Activated CD4-positive, alpha-beta T cell treated with anti-CD3 and anti-CD28 coated beads, Interleukin-2, amount 50 U/mL, for 24 hours (primary cell): ENCODE measurements at places on chromosomes 2 and 18.
A peak's percentile ranks its signal among the peaks of the same experiment; 100 is the strongest.

- no peak for DNase-seq
Observed at GRCh38 chr2:147554521-147555107, 290.2 kb upstream of the ACVR2A start.

DNA sequence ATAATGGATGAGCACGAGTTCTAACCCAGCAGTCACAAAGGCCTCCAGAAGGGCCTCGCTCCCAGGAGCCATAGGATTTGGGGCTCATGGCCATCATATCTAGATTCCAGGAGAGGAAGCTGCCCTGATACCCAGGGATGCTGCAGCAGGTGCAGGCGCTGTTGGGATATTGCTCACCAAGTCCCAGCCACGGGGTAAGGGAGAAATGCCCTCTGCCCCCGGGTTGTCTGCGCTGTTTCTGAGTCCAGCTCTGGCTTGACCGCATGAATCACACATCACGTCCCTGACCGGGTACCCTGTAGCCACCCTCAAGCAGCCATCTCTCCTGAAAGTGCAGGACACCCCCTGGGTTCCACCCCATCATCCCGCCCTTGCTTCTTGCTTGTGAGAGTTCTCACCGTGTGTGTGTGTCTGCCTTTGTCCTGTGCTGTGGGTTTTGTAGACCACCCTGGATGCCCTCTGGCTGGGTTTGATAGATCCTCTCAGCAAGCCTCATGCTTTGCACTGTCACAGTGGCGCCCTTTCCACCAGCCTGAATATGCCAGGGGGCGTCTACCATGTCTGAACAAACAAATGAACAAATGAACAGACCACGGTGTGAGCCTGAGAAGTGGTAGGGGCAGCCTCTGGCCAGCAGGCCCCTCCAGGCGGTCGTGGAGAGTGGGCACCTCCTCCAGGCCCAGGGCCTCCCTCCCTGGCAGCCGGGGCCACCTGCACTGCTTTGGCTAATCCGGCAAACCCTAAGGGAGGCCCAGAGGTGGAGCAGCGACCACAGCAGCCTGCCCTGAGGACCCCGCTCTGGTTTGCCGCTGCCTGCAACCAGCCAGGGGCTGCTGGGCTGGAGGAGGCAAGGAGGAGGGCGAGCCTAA, 32.1 kb downstream of the ADRA2B start:
- DNase-seq: no peak

- DNase-seq: no peak
Observed at GRCh38 chr2:26290001-26290400, 45.3 kb downstream of the HADHB start.

DNA sequence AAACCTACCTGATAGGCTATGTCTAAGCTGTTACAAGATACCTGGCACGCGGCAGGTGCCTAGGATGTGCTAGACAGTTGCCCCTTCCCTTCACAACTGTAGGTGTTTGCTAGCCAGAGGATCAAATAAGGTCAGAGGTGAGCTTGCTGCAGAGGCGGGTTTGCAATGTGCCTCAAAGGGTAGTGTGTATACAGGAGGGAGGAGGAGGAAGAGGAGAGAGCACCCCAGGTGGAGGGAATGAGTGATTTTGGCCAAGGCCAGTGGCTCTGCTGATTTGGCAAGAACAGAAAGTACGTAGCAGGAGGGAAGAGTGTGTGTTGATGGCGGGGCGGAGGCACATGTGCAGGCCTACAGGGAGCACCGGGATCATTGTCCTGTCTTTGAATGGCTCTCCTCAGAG, 236.5 kb downstream of the HAUS1 start:
- DNase-seq: no peak

GRCh38 chr2:204425821-204426220, 119.5 kb upstream of the PARD3B start:
- no peak for DNase-seq

DNA sequence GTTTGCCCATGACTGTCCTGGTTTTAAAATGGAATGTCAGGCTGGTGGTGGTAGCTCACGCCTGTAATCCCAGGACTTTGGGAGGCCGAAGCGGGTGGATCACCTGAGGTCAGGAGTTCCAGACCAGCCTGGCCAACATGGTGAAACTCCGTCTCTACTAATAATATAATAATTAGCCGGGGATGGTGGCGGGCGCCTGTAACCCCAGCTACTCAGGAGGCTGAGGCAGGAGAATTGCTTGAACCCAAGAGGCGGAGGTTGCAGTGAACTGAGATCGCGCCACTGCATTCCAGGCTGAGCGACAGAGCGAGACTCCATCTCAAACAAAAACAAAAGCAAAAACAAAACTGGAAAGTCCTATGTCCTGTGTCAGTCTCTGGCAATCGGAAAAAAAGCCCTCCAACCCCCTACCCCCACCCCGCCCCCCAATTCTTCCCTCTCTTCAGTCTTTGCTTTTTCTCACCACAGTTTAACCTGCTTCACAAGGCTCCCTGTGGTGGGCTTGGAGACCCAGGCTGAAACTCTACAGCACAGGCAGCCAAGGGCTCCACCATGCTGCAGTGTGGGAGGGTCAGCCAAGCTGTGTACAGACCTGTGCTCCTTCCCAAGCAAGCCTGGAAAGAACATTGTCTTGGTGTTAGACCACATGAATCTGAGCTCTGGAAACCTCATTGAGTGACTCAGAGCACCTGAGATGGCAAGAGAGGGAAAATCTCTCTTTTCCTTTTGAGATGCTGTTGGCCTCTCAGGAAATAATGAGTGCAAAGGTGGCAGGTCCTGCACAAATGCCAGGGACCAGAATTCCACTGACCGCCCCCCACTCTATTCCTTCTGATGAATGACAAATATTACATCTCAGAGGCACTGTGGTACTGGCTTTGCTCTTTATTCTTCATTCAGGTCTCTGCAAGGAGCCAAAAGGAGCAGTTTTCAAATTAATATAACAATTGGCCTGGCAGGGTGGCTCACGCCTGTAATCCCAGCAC, 16.7 kb downstream of the MYCN start:
- no peak for DNase-seq

DNA sequence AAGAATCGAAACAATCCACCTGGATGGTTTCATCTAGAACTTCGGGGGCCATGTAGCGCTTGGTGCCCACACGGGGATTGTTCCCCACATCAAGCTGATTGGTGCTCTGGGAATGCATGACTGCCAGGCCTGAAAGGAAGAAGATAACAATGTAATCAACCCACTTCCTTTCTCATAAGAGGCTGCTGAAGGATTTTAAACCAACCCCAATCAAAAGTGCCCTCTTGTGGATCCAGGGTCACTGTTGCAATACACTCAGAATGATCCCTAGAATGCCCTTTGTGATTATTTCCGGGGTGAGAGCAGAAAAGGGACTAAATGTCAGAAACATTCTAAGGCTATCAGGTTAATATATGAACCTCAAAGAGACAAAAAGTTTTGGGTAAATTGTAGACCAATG, 115.2 kb downstream of the ACVR1 start:
- DNase-seq: no peak

DNA sequence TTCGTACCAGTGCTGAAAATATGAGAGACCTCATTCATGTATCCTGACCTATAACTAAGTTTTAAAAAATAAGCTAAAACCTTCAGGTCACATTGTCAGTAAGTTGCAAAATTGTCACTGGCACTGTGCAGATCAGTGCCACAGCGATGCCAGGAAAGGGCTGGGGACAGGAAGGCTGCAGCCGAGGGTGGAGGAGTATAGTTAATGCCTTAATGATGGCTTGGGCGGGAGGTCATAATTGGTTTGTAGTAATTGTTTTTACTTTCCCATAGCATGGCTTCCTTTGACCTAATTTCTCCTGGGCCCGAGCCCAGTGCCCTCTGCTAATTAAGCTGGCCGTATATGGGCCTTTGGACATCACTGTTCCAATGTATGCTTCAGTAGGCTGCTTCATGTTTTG, 47.2 kb upstream of the RAB12 start:
- no peak for DNase-seq

GRCh38 chr2:42789751-42790150, 2.6 kb downstream of the HAAO start:
- DNase-seq: no peak

DNA sequence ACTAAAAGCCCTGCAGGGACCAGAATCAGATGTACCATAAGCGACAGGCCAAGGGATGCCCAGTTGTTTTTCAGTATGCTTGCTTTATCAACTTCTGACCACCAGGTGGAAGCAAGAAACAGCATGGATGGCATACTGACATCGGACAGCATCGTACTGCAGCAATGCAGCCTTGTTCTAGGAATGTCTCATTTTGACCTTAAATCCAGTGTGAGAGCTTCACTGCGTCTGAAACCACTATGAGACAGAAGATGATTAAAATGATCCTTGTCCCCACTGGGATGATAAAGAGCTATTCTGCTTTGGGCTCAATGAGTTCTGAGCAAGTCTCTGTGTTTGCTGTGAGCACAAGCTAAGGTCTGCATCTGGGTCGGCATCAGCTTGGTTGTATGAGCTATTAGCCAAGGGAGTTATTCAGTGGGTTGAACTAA, 54.3 kb downstream of the CDK15 start:
- DNase-seq: peak; percentile 39

DNA sequence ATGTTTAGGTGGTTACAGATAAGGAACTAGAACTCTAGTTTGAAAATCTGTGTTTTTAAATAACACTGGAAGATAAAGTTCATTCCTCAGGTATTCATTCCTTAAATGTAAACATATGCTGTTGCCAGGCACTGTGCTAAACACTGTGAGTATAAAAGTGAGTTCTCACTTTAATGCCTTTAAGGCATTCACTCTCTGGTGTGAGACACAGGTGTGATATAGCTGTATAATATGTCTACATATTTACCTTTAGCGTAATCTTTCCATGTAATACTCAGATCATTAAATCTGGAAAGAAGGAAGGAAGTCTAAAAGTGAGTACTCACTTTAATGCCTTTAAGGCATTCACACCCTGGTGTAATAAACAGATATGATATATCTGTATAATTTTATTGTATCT, 472.6 kb downstream of the PARD3B start:
- DNase-seq: no peak

DNA sequence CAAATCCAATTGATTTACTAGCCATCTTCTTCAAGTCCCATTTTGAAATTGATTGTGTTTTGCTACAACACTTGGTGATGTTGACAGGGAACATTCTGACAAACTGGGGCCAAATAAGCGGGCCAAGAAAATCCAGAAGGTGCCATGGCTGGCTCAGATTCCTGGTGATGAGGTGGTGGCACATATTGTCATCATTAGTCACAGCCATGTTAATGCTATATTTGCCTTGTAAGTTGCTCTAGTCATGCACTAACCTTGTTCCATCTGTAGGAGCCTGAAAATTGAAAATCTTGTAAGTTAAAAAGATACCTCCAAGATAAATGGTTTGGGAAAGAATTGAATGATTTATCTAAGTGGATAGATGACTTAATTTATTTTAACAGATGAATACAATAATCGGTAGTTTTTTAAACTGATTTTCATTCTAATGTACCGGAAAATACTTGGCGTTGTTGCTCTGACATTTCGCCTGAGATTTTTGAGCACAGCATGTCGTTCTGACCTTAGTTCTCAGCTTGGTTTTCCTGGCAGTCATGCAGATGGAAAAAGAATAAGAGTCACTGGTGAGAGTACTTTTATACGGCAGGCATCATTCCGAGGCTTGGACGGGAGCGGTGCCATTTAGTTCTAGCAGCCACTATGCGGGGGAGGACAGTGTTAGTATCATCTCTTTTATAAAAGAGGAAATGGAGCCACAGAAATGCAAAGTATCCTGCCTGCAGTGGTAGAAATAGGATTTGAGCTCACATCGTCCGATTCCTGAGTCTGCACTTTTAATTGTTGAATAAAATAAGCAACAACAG, 133.9 kb downstream of the ZNF532 start:
- DNase-seq: no peak

DNA sequence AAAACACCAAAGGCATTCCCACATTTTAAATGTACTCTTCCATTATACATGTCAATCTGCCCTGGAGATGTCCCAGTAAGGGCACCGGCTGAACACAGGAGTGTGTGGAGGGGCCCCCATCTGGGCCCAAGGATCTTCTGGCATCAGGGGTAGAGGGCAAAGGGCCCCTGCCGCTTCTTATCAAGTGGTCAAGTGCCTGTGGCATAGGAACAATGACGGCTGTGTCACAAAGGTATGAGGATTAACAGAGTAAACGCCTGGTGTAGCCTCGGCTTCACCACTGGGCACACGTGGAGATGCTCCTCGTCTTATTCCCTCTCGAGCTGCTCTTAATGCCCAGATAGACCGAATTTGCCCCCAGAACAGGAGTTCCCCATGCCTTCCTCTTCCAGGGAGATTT, 169.7 kb upstream of the GLI2 start:
- DNase-seq: no peak

GRCh38 chr18:38052879-38053590, 487.4 kb upstream of the CELF4 start:
- no peak for DNase-seq
